Activated CD4-positive, alpha-beta T cell treated with anti-CD3 and anti-CD28 coated beads, Interleukin-2, amount 50 U/mL, for 48 hours (primary cell): ENCODE measurements at places on chromosomes 2 and 18.

GRCh38 chr18:63421514-63421913, 762 bp downstream of the VPS4B start:
- DNase-seq: no peak

DNA sequence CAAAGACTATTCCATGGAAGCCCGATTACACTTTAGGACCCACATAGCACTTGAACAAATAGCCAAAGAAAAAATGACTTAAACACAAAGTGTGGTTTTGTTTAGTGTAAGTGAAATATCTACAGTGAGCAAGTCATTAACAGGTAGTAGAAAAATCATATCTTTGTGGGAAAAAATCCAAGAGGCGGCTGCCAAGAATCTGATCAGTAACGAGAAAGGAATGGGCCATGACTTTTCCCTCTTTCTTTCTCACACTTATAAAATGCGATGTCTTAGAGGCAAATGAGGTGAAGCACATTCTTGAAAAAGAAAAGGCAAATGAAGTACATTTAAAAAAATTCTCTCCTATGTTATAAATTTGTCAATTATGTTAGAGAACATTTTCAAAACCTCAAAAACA, 12.9 kb upstream of the GEMIN6 start:
- DNase-seq: no peak

- DNase-seq: no peak
Observed at GRCh38 chr18:34729264-34729663, 19.2 kb downstream of the DTNA start.

DNA sequence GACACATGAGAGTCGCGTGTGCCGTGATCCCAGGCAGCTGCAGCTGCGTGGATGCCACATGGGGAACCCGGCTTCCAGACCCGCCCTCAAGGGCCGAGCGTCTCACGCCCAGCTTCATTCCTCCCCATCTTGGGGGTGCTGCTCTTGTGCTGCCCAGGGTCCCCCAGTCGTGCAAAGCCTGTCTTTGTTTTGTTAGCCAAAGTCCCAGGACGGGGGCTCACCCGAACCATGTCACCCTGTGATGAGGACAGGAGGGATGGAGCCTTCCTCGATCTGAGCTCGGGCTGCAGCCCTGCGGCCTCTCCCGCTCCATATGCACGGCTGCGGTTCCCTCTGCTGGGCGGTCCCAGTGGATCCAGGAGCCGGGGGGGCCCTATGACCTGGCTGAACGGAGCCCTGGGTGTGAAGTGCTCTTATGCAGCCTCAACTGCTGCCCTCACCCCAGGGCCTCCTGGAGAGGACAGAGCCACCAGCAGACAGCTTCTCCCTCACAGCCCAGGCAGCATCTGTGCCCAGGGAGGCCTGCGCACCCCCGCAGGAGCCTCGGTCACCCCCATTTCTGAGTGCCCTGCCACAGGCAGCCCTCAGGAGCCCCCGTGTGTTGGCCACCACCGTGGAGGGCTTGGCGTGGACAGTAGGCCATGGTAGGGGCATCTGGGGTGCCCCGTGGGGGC, 99.0 kb upstream of the CTDP1 start:
- no peak for DNase-seq

GRCh38 chr2:190683802-190684201, 34.9 kb downstream of the NAB1 start:
- DNase-seq: no peak

DNA sequence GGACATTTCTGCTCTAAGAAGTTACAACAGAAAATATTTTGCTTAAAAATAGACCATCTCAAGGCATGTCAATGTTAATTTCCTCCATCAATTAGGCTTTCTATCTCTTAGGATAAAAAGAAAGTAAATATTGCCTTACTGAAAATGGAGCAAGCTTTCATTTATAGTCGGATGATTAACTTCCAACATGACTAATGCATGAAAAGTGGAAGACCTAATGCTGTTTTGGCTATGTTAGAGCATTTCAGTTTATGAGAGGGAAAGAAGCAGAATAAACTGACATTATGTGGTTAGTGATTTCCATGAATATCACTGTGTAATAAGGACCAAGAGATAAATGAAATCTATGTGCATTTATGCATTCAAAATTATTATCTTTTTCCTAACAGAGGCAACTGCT, 475.2 kb upstream of the UBE2E3 start:
- no peak for DNase-seq

DNA sequence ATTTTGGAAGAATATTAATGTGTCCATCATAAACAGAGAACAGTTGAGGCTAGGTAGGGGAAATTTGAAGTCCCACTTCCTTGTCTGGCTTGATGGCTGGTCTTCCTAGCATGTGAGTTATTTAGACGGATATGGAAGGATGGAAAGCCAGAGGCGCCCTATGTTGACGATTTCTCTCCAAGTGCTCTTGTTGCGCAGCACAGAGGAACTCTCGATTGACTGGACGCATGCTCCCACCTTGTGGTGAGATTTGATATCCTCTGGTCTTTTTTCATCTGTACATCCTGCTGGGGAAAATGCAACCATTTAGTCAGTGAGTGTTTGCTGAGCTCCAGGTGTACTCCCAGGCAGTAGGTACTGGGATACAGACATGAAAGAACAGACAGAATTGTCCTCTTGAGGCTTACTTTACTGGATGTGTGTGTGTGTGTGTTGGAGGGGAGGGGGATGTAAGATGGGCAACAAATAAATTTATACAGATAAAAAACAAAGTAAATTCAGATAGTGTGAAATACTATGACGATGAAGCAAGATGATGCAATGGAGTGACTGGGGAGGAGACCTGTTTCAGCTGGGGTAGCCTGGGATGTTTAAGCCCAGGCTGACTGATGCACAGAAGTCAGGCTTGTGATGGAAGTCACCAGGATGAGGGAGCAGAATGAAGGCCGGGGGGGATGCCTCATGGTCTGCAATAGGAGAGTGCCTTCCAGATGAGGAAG, 137.2 kb downstream of the TRIM43 start:
- peak; percentile 34 for DNase-seq

- DNase-seq: no peak
Observed at GRCh38 chr18:9568186-9568585, 46.2 kb downstream of the PPP4R1 start.

- DNase-seq: no peak
Observed at GRCh38 chr2:233690444-233690843, 2.2 kb upstream of the UGT1A6 start.

DNA sequence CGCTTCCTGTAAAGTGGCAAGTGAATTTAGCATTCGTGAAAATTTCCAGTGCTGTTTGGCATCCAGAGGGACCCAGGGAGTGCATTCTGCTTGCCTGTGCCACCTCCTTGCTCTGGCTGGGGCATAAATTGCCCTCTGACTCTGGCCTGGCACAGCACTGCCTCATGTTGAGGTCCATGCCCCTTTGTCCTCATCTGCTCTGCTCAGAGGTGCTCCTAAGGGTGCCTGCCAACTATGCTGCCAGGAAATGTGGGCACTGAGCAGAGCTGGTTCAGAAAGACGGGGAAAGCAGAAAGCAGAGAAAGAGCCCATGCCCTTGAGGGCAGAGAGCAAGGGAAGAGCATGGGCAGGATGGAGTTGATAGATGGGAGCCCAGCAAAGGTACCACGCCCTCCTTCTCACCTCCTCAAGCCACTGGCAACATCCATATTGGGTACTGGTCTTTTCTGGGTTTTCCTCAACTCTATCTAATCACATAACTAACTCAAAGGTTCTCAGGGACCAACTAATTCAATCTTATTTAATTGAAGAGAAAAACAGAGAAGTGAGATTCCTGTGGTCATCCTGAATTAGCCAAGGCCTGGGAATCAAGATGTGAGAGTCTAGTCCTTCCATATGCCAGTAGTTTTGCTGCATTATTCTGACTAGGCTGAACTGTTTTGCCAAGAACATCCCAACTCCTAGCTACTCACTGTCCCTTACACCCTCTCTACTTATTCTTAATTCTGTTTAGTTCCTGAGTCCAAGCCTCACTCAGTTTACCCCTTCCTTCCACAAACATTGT, 441.5 kb upstream of the TNP1 start:
- DNase-seq: no peak

DNA sequence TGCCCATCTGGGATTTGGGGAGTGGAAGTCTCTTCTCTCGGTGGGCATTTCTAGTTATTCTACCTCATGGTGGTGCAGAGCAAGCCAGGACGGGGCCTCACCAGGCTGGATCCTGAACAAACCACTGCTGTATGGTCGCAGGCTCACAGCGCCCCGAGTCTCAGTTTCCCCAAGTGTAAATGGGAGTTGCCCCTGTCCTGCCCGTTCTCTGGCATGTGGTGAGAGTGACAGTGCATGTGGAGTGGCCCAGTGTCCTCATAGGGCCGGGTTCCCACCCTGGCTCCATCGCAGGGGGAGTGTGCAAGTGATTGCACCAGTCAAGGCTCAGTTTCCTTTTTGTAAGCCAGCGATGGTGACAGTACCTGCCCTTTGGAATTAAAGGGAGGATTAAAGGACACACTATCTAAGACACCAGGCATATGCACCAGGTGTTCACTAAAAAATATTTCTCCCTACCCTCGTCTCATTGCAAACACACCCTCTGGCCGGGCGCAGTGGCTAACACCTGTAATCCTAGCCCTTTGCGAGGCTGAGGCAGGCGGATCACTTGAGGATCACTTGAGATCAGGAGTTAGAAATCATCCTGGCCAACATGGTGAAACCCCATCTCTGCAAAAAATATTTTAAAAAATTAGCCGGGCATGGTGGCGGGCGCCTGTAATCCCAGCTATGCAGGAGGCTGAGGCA, 173.3 kb upstream of the MYCN start:
- no peak for DNase-seq

- no peak for DNase-seq
Observed at GRCh38 chr2:191686729-191687128, 8.8 kb downstream of the NABP1 start.

DNA sequence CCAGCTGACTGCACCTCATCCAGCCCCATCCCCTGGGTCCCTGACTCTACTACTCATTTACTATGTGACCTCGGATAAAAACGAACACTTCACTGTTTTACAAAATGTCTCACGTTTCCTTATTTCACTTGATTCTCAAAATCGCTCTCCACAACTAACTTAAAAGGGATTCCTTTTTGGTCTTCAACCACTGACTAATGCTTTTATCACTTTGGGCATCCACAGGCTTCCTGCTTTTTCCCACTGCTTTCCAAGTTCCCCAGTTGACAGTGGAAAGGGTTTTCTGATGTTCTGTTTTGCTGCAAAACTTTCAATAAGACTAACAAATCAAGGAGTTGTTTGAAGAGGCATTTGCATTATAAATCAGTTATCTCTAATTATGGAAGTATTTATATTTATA, 24.1 kb downstream of the EIF2AK3 start:
- DNase-seq: no peak

- DNase-seq: no peak
Observed at GRCh38 chr2:32633040-32633439, 5.2 kb downstream of the TTC27 start.

- no peak for DNase-seq
Observed at GRCh38 chr2:23760736-23761135, 166.2 kb downstream of the ATAD2B start.

DNA sequence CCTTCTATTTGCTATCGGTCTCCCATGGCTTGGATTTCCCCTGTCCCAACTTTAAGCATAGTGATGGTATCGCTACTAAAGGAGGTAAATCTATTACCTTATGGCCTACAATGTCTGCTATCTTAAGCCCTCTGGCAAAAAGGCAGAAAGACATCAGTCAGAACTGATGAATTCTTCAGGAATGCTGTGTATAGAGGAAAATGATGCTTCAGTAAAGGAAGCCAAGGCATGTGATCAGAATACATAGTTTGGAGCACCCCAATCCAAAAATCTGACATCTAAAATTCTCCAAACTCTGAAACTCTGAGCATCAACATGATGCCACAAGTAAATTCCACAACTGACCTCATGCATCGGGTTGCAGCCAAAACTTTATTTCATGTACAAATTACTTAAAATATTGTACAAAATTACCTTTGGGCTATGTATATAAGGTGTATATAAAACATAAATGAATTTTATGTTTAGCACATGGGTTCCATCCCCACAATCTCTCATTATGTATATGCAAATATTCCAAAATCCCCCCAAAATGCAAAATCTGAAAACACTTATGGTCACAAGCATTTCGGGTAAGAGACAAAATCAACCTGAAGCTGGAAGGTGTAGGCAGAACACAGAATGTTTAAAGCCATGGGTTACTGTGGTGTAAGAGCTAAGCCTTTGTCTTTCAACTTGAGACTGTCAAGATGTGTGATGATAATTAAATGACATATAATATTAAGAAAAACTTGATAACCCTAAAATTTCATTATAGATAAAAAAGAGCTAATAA, 66.2 kb downstream of the CUL3 start:
- no peak for DNase-seq

DNA sequence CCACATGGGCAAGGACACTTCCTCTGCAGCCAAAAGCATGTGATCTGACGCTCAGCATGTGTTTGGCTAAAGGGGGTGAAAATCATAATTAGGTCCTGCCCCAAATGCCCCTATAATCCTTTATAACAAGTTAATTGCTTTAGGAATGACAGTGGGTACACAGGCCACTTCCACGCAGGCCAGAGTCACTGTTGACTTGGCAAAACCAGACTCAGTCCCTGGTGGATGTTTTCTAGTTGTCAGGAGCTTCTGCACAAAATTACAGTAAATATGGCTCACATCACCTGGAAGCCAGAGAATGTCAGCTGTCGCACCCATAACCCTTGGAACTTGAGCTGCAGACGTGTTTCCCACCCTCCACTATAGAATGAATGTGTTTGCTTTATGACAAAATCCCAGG, 13.3 kb upstream of the PXDN start:
- no peak for DNase-seq

- DNase-seq: peak; percentile 82
Observed at GRCh38 chr2:28583899-28584553, 88.2 kb downstream of the PLB1 start.

GRCh38 chr2:235856151-235856854, 311.9 kb downstream of the GBX2 start:
- DNase-seq: no peak

GRCh38 chr2:6301426-6301825, 564.3 kb downstream of the CMPK2 start:
- no peak for DNase-seq

GRCh38 chr2:191748528-191749180, 70.7 kb downstream of the NABP1 start:
- no peak for DNase-seq

- DNase-seq: no peak
Observed at GRCh38 chr2:179584760-179585159, 276.7 kb downstream of the ZNF385B start.

DNA sequence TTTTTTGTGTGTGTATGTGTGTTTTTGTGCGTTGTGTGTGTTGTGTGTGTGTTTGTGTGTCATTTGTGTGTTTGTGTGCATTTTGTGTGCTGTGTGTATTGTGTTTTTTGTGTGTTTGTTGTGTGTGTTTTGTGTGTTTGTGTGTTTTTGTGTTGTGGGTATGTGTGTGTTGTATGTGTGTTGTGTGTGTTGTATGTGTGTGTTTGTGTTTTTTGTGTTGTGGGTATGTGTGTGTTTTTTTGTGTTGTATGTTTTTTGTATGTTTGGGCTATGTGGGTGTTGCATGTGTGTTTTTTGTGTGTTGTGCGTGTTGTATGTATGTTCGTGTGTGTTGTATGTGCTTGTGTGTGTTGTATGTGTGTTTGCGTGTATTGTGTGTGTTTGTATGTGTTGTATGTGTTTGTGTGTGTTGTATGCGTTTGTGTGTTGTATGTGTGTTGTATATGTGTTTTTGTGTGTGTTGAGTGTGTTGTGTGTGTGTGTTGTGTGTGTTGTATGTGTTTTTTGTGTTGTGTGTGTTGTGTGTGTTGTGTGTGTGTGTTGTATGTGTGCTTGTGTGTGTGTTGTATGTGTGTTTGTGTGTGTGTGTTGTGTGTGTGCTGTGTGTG, 275.3 kb downstream of the HRH4 start:
- no peak for DNase-seq

- no peak for DNase-seq
Observed at GRCh38 chr2:80365762-80366161, 61.2 kb upstream of the LRRTM1 start.
